ENCODE measurements at places on chromosomes 5 and 9.

DNA sequence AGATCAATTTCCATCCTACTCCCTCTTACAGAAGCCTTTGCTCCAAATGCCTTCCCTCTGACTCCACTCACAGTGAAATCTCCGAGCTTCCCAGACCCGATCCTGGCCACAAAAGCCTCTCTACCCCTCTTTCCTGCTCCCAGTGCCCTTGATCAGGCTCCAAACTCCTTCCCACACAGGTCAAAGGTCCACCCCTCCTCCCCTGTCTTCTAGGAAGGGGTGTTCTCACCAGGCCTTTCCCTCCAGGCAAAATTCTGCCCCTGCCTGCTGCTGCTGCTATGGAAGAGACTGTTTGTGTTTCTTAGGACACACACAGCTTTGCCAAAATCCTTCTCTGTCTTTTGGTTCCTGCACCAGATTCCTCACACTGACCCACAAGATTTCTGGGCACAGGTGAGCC lies 85.8 kb upstream of the ALDH1A1 start:
- DNase-seq: no peak

DNA sequence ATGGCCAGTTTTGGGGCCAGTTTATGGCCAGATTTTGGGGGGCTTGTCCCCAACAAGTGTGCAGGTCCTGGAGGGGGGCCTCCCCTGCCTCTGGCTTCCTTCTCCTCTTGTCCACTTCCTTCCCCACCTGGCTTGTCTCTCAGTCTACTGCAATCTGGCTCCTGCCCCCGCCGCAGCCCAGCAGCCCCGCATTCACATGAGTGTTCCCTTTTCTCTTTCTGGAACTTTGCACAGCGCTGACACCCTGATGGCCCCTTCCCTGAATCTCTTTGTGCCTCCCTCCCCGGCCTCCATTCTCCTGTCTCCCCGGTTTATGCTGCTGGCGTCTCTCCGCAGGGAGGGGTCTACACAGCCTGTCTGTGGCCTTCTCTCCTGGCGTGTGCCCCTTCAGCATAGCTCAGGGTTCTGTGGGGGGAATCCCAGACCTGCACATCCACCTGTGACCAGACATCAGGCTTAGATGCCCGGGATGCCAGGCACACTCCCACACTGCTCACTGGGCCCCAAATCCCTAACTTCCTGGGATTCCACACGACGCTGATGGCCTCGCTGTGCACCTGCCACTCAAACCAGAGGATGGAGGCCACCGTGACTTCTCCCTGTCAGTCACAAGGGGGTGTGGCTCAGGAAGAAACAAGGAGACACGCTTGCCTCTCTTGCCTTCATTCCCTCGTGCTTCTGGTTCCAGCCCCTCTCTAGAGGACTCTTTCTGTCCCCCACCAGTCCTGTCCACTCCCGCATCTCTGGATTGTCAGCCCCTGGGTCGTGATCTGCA lies 17.5 kb downstream of the TRIP13 start:
- DNase-seq: no peak

- no peak for DNase-seq
These were observed 1537.6 kb upstream of the CDH9 start for GRCh38 chr5:28576022-28576421.

- DNase-seq: no peak
These were observed 36.3 kb upstream of the PAM start for GRCh38 chr5:102718819-102719218.

- DNase-seq: no peak
These were observed 48.2 kb upstream of the DPYSL3 start for GRCh38 chr5:147557876-147558745.

GRCh38 chr9:135582966-135583687 lies 21.6 kb downstream of the PAEP start:
- no peak for DNase-seq

DNA sequence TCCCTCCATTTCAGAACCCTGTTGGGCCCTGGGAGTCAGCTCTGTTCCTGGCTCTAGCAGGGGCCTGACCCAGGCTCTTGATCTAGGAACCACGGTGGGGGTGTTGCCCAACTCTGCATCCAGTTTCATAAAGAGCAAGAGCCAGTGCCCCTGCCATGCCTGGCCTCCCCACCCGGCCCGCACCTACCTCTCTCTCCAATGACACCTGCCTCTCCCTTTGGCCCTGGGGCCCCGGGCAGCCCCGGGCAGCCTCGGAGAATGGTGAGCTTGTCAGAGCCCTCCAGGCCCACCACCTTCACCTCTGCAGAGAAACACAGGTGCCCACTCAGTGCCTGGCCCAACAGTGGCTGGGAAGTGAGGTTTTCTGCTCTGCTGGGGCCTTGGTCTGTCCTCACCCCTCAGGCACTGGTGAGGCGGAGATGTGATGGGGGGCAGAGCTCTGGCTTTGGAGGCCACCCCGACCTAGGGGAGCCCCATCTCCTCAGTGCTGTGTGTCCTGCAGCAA lies 1.5 kb downstream of the FCN1 start:
- DNase-seq: no peak

- DNase-seq: no peak
These were observed 83.2 kb upstream of the ANKH start for GRCh38 chr5:14954616-14955343.

DNA sequence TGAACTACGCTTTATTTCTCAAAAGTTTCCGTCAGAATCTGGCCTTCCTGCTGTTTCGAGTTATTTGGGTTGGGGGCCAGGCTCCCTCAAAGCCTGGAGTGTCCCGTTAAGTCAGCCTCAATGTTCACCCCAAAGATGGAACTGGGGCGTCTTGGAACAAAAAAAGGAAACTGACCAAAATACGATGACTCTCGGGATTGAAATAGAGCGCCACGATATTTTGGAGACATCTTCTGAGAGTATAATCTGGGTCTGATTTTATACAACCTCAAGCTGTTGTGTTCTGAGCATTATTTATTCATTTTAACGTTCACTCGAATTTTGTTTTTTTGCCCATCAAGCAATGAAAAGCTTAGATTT lies 28.1 kb downstream of the TLX3 start:
- DNase-seq: no peak

DNA sequence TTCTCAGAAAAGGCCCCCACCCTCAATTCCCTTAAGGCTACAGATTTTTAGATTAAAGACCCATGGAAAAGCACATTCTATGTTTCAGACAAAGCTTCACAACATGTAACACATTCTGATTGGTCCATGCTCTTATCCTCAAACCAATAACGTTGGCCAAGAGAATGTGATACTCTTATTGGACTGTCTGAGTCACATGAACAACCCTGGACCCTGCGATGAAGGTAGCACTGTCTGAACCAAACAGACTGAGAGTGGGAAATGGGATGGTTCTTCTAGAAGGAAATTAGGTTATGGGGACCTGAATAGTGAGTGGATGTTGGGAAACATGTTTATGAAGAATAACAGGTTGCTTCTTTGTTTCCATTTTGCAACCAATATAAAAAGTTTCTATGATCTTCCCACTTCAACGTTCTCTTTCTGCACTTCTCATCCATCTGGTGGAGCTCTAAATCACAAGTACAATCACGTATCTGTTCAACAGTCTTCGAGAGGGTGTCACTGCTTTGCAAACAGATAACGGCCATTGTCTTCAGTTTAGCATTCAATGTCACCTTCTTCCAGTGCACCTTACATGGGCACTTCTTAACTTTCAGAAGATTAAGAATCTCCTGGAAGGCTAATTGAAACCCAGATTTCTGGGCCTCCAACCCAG lies 81.6 kb downstream of the PTCH1 start:
- DNase-seq: no peak

- DNase-seq: no peak
These were observed 118.3 kb downstream of the NR6A1 start for GRCh38 chr9:124652615-124653393.

DNA sequence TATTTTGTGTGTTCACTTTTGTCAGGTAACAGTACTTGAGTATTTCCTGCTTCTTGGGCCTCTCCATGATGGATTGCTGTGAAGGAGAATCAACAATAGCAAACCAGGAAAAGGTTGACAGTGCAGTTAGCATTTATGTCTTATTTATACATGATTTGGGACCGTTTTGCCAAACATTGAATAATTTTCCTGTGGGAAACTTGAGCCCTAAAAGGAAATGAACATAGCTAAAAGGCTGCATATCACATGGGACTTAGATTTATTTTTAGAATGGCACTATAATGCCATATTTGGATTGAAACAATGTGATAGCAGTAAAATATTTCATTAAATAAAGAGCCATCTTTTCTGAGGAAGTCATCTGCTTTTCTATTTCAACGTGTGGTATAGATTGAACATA lies 15.3 kb downstream of the GPR21 start:
- DNase-seq: no peak

GRCh38 chr5:115262011-115262320 lies 711 bp downstream of the PGGT1B start:
- no peak for DNase-seq

DNA sequence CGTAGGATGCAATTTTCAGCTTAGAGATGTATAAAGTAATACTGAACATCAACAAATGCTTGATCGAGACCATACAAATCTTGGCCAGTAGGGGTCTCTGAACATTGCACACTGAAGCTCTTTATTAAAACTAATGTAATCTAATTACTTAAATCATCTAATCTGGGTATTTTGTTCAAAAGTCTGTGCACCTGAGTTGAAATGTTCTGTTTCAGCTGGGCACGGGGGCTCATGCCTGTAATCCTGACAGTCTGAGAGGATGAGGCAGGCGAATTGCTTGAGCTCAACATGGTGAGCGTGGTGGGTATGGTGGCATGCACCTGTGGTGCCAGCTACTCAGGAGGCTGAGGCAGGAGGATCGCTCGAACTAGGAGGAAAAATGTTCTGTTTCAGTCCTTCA lies 41.0 kb downstream of the ESM1 start:
- DNase-seq: no peak

DNA sequence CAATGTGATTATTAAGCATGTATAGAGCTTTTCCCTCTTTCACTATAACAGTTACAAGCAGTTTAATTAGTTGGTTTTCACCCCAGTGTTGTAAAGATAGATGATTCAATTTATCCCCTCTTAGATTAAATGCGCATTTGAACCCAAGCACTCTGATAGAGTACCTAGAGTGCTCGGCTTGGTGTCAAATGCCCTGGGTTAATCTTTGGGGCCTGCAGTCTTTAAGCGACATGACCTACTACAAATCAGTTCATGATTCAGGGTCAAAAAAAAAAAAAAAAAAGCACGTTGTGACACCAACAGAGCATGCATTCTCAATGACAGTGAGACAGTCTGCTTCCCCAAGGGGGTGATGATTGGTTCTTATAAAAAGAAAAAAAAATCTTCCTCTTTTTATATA lies 375.3 kb downstream of the BRINP1 start:
- DNase-seq: no peak

GRCh38 chr5:68747521-68747920 lies 346.3 kb upstream of the SLC30A5 start:
- no peak for DNase-seq

DNA sequence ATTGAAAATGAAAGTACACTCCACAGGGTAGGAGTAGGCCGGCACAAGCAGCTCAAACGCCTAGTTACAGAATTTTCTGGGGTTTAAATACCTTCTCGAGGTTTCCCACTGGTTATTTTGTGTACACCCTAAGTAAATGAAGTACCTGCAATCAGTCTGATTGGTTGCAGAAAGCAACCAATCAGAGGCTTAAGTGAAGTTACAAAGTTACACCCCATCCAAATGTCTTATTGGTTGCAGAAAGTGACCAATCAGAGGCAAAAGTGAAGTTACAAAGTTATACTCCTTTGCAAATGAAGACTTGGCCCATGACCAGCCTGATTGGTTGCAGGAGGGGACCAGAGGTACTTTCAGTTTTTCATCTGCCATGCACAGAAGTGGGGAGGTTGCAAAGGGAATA lies 33.2 kb upstream of the ERAP2 start:
- DNase-seq: no peak

DNA sequence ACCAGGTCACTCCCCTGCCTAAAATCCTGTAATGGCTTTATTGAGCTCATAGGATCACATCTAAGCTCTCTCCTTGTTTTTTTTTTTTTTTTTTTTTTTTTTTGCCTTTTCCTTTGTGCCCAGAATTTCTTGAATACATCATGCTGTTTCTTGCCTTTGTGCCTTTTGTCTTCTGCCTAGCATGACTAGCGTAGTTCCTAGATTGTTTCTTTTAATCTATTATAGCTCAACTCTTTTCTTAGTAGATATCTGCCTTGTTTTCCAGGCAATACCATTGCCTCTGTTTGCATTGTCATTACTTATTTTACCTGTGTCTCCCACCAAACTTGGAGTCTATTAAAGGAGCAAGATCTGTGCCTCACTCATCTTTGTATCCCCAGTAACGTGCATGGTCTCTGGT lies 106.1 kb upstream of the C9orf72 start:
- DNase-seq: no peak

DNA sequence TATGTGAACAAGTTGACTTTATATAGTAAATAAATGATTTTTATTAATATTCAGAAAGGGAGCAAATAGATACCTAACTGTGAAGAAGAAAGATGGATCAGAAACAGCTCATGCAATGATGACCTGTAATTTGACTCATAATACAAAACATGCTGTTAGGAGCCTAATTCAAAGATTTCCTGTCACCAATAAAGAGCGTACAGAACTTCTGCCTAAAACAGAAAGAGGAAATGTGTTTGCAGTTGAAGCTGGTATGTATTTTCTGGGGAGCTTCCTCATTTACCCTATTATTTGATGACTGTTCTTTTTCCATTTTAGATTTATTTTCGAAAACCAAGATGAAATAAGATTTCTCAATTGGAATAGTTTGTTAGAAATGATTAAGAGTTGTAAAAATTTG lies 11.4 kb downstream of the YTHDC2 start:
- DNase-seq: no peak

DNA sequence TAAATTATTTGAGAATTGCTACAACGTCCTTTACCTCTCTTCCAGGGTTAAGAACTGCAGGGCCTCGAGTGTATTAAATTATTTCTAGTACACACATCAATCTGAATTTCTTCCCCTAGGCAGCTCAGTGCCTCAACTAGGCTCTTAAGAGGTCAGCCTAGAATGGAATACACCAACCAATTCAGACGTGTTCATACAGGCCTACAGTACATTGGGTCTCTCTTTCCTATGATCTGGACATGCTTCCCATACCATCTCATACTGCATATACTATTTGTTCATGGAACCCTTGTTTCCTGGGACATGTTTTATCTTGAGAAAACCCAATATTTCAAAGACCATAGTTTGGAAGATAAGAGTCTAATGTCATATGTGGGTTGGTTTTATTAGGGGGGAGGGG lies 434.1 kb upstream of the WWC1 start:
- no peak for DNase-seq

- no peak for DNase-seq
These were observed 58.6 kb upstream of the RANBP3L start for GRCh38 chr5:36360307-36360706.

GRCh38 chr9:131759017-131759647 lies 19.3 kb upstream of the RAPGEF1 start:
- no peak for DNase-seq

DNA sequence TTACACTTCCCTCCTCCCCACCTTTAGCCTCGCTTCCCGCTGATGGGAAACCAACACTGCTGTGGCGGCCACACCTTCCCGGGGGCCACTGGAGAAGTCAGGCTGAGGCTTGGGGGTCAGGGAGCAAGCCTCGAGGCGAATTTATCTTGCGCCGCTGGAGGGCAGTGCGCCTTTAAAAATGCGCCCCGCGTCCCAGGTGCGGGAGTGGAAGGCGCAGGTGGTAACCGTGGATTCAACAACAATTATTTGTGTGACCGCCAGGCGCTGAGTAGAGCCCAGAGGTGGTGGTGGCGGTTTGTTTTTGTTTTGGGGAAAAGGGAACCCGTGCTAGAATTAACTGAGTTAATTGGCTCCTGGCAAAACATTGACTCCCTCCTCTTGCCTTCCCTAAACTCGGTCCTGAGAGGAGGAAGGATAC lies 1.1 kb downstream of the CFAP77 start:
- DNase-seq: peak; percentile 37
